ENCODE measurements at places on chromosomes 7 and 10.

- DNase-seq: no peak
These were observed 6.7 kb downstream of the PRKAG2 start for GRCh38 chr7:151869968-151870918.

- DNase-seq: no peak
These were observed 272.9 kb downstream of the MAGI2 start for GRCh38 chr7:79180533-79180932.

DNA sequence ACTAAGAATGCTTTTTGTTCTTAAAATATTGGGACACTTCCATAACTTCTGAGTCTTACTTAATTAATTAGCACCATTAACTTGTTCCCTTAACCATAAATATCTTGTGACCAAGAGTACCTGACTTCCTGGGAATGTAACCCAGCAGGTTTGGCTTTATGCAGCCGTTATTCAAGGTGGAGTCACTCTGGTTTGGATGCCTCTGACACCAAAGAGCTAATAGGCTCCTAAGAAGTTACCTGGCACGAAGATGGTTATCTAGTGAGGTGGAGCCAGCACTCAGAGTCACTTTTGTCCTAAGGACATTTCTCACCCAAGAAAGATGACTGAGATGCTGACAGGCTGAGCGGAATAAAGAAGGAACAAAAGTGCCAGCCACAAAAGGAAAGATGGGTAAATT is 172.3 kb downstream of the C1GALT1 start:
- DNase-seq: no peak

DNA sequence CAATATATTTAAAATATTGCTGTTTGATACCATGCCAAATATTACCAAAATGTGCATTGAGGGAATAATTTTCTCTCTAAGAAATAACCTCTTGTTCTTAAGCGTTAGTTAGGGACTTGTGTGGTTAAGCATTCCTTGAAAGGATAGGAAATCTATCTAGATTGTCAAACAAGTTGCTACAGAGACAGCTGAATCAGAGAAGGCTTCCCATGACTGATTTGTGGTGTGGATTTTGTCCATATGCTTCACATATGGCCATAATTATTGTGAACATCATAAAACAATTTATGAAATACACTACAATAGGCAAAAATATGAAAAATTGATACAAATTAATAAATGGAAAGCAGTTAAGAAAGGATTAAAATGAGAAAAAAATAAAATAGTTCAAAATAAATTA is 96.3 kb downstream of the GNAT3 start:
- no peak for DNase-seq

DNA sequence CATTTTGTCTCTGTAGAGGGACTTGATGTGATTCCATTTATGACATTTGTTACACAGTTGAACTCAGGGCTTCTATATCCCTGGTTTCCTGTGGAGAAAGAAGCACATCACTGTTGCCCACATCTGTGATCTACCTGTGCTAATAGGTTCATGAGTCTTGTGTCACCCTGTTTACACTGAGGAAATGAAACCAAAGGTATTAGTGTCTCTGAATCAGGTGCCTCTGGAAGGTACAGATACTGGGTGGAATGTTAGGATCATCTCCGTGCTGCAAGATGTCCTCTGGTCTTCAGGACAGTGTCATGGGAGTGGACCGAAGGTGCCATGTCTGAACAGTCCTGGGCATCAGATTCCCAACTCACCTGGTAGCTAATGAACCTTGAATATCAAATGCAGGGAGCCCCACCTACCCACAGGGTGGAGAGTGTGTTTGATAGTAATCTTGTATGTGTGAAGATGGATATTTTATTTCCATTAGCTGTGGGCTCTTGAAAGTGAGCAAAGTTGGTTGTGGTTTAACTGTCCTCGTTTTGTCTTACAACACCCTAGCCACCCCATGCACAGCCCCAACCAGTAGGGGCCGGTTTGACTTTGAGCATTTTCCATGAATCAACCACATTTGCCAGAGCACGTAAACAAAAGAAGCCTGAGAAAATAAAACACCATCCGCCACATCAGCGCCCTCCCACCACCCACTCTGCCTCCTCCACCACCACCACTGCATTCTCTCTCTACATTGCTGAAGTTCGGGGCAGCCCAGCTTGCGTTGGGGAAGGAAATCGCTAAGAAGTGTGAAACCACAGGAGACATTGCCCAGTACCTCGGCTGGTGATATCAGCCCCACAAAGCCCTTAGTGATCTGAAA is 40.7 kb downstream of the TARP start:
- DNase-seq: no peak

DNA sequence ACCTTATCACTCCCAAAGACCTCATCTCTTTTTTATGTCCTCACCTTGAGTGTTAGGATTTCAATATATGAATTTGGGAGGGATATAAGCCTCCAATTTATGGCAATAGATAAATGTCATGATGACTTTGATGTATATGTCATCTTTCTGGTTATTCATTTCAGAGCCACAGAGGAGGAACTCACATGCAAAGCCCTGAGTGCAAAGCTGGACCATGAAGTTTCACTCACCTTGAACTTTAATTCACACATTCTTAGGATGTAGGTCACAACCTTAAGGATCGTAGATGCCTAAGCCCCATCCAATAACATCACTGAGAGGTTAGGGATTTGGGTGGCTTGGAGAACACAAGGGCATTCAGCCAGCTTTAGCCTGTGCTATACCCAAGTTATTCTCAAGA is 81.9 kb upstream of the ZPBP start:
- no peak for DNase-seq

DNA sequence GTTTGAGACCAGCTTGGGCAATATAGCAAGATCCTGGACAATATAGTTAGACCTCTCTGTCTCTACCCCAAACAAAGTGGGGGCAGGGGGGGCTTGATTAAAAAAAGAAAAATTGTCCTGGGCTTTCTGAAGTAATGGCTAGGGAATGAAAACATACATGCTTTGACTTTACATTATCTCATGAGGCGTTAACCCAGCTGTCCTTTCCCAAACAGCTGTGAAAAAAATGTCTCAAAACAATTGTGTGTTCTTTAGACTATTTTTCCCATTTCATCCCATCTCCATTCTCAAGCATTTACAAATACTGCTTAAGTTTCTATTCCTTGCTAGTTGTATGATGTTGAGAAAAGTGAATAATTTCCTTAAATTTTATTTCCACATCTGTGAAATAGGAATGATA is 27.0 kb upstream of the CDK13 start:
- DNase-seq: no peak

DNA sequence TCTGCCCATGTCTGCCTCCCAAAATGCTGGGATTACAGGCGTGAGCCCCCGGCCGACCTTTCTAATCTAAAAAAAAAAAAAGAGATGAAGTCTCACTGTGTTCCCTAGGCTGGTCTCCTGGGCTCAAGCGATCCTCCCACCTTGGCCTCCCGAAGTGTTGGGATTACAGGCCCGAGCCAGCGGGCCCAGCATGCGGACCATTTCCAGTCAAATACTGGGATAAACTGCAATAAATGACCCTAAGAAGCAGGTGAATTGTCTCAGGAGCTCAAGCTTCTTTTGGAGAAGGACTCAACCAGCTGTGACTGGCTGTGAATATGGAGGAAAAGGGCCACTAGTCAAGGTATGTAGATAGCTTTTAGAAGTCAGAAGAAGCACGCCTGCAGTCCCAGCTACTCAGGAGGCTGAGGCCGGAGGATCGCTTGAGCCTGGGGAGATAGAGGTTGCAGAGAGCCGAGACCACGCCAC is 550 bp upstream of the CREM start:
- no peak for DNase-seq

- DNase-seq: no peak
These were observed 102.4 kb downstream of the KAT6B start for GRCh38 chr10:74928742-74929191.

DNA sequence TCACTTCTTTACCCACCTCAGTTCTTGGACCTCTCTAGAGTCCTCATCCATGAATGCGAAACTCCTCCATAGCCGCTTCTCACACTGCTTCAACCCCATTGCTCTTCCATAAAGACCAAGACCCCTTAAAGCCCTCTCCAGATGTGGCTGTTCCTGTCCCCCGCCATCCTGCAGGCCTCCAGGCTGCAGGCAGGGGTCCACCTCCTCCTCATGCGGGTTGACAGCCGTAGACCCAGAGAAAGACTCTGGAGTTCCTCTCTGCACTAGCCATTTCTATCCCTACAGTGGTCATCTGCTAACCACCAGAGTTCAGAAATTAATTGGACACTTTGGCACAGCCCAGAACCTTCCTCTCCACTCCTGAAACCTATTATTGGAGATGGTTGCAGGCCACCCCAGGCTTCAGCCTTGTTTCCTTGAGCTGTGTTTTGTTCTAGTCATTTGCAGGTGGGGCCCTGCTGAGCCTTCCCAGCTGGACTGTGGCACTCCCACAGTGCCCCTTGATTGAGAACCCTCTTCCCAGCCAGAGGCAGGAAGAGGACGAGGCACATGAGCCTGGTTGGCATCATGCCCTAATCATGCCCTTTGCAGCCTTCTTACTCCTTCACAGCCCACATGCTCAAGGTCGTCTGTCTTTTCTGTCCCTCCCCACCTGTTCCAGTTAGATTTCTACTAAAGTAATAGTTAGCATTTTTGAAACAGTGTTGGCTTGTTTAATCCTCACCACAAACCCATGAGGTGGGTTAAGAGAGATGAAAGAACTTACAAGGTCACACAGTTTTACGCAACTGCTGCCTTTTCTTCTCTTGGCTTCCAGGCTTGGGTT is 23.9 kb downstream of the CUL1 start:
- no peak for DNase-seq

DNA sequence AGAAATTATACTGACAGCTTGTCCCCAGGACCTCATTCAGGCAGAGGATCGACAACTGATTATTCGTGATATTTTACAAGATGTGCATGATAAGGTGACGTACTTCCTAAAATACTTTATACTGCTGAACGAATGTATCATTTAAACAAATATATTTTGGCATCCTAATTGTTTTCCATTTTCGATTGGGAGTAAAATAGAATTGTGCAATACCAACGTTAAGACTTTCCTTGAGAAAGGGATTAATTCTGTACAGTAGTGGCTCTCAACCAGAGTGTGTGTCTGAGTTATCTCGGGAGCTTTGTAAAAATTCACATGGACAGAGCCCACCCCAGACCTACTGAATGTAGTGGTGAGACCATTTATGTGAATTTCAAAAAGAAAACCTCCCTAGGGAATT is 43.8 kb upstream of the STMP1 start:
- DNase-seq: no peak

GRCh38 chr10:68231817-68232251 is at the start of gene ATOH7:
Gene ATOH7, minus strand, starts transcription at chr10:68232113. Its CDS starts 436 bp downstream, at chr10:68231677.
- no peak for DNase-seq

DNA sequence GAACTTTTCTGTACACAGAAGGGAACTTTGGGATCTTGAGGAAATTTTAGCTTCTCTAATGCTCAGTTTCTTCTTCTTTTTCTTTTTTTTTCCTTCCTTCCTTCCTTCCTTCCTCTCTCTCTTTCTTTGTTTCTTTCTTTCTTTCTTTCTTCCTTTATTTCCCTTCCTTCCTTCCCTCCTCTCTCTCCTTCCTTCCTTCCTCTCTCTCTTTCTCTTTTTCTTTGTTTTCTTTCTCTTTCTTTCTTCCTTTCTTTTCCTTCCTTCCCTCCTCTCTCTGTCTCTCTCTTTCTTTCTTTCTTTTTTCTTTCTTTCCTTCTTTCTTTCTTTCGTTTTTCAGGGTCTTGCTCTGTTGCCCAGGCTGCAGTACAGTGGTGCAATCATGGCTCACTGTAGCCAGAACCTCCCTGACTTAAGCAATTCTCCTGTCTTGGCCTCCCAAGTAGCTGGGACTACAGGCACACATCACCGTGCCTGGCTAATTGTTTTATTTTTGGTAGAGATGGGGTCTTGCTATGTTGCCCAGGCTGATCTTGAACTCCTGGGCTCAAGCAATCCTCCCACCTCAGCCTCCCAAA is 58.6 kb upstream of the SDK1 start:
- DNase-seq: no peak

- DNase-seq: no peak
These were observed 87.2 kb upstream of the KIF5B start for GRCh38 chr10:32143302-32143847.

DNA sequence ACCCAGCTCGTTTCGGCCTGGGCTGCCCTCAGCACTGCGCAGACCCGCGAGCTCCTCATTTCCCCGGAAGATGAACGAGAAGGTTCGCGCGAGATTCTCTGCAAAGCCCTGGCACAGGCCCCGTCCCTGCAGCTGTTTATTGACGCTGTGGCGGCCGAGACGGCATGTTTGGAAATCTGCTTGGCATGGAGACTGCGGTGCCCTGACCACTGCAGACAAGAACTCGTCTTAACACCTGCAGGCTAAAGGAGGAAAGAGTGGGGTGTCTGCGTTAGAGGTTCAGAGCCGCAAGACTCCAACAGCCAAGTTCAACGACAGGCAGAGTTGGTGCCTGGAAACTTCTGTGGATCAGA is 125.6 kb downstream of the DNAJB6 start:
- DNase-seq: peak; percentile 52

GRCh38 chr7:138755842-138756590 is 41.8 kb upstream of the TMEM213 start:
- DNase-seq: no peak

GRCh38 chr7:47866120-47866519 is 82.1 kb downstream of the PKD1L1 start:
- DNase-seq: no peak

DNA sequence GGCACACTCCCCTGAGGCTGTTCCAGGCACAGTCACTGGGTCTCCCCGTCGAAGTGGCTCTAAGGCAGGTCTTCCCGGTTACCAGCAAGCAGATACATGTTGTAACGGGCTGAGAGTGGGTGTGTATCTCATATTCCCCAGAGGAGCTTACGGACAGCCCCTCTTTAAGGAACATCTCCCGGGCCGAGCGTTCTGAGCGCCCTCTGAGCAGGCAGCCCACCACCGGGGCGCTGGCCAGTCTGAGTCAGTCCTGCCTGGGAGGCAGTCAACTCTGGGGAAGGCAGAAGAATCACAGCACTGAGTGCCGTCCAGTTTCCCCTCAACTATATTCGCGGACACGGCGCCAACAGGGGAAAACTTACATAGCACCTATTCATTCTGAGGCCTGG is 117.4 kb downstream of the LHPP start:
- DNase-seq: no peak

- no peak for DNase-seq
These were observed 684.5 kb downstream of the GATA3 start for GRCh38 chr10:8738987-8739386.

GRCh38 chr10:79275431-79275851 is 71.8 kb upstream of the PPIF start:
- DNase-seq: no peak

DNA sequence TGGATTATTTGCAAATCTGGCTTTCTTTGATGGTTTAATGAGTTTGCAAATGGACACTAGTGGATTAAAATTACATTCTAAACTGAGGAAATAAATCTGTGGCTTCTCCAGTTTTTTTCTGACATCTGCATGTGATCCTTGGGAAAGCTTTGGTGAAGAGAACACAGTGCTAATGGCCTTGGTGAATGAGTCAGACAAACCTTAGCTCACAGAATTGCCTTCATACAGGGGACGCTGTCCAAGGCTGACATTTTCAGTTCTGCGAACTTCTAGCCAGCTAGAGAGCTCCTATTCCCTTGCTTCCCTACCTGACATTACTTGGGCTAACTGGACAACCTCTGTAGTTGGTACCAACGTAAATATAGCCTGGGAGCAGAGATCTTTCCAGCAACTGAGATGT is 21.2 kb downstream of the BMPER start:
- no peak for DNase-seq

GRCh38 chr10:84331091-84331490 is 2.7 kb downstream of the CCSER2 start:
- DNase-seq: no peak

All from NCI-H1092 treated with DMSO at 0.1 percent for 48 hours (cell line).